ENCODE measurements at places on chromosomes 1 and 21.

GRCh38 chr1:227742738-227743715 lies 7.8 kb downstream of the SNAP47 start:
- no peak for DNase-seq

GRCh38 chr1:47887475-47888293 lies 109.5 kb downstream of the TRABD2B start:
- DNase-seq = no peak

DNA sequence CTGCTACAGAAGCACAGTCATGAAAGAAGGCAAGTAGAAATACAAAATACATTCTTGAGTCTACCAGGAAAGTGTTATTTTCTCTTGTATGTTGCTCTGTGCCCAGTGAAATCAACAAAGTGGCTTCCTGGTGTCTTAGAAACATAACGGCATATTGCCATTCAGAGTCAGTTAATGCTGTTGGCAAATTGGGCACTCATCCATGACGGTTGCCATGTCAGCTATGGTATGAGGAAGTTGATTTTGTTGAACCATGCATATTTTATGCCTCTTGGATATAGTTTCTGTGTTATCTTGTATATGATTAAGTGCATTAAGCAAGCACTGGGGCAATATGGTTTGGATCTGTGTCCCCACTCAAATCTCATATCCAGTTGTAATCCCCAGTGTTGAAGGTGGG lies 153.1 kb upstream of the CXADR start:
- DNase-seq = no peak

GRCh38 chr1:25889470-25889869 lies 14.0 kb upstream of the PAQR7 start:
- no peak for DNase-seq

DNA sequence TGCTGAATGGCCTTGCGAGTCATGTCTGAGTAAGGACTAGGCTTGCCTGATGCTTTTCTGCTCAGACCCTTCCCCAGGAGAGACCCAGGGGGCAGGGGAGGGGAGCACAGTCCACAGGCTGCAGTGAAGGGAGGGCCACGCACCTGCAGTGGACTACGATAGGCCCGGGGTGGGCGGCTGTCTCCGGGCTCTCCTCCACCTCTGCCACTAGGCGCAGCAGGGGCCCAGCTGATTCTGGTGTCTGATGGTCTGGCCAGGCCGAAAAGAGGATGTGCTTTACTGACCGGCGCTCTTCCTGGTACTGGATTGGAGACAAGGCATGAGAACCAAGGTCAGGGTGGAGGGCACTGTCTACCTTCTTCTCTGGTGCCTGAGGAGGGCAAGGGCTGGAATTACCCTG lies 7.9 kb upstream of the ARL8A start:
- DNase-seq = no peak

DNA sequence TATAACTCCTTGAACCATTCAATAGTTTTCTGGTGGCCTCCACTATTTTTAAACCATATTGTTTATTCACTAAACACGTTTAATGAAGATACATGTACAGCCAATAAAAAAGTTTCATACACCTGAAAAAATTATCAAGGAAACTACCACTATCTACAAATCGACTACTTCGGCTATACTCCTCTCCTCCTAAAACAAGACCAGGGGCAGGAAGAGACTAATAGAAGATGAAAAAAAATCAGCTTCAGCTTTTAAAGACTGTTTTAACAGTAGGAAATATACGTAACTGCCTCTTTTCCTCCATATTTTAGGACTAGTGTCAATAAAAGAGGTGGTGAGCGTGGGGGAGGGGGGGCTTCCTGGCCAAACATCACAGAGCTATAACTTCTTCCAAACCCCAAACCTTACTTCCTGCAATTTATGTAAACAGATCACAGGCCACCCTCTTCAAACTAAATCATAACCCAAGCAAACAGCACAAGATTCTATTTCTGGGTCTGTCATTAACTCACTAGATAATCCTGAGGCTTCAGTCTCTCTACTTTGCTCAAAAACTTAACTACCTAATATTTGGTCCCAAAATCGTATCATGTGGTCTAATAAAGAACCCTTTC lies 15.1 kb downstream of the FOXJ3 start:
- peak; percentile 39 for DNase-seq

DNA sequence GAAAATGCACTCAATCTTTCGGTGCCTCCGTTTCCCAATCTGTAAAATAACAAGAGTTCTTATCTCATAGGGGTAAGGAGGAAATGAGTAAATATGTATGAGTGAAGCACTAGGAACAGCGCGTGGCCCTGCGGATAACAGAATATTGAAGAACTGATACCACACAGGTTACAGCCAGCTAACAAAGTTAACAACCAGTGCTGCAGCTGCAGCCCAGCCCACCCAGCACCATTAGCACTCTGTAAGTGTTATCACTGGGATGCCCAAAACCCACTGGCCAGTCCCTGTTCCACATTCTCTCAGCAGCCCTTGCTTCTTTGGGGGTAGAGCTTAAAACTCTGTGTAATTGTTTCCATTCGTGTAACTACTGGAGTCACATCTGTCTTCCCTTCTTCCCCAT lies 89.5 kb downstream of the VWA5B1 start:
- no peak for DNase-seq

DNA sequence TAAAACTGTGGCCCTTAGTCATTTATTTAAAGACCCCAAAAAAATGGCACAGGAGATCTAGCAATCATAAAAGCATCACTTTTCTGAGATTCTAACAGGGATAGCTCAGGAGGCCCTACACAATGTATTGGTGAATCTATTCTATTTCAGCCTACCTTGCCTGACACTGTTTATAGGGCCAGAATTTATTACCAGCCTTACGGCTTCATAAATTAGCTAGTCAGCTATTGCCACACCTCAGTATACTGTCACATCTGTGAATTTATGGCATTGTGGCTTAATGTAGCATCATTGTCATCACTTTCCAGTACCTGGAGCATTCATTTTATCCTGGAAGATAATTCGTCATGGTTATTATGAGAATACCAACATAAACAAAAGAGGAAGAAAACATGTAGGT lies 121.2 kb upstream of the ERG start:
- DNase-seq = no peak

GRCh38 chr1:228478912-228479711 lies 8.1 kb upstream of the RNF187 start:
- no peak for DNase-seq

DNA sequence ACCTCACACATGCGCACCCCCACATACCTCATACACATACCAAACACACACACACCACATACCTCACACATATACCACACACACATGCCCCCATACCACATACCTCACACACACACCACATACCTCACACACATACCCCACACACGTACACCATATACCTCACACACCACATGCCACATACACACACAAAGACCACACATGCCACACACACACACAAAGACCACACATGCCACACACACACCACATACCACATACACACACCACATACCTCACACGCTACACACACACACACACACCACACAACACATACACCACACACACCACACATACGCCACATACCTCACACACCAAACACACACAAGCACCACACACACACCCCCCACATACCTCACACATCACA lies 30.0 kb downstream of the HIVEP3 start:
- no peak for DNase-seq

DNA sequence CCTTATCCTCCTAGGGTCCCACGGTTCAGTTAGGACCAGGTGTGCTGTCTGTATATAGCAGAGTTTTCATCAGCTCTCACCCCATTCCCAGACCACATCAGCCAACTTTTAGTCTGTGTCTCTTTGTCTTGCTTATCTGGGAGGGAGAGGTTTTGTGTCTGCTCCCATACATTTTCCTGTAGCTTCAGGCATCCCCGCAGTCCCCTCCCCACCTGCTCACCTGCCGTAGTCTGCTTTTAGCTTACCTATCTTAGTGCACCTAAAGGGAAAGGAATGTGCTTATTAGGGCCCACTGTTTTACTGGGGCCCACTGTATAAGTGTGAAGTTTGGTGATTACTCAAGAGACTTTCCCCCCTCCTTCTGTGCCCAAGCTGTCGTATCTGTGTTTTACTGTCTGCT lies 225.1 kb downstream of the PLA2G4A start:
- no peak for DNase-seq
